Endodermal cell (in vitro differentiated cells): ENCODE measurements at places on chromosomes 6 and 20. TPM values are rescaled to one million over a fixed set of nuclear protein-coding genes. Genes with fewer than 3 reads are reported as not detected.

SNAP25 gene
- 0.11 and 0.29 TPM in 2 replicates for total RNA-seq

LIN28B gene
- total RNA-seq = 42.3 to 65.3 TPM (median 64.7 TPM) in 3 replicates

SOX18 gene
- total RNA-seq = 1.8 to 6.5 TPM (median 2.3 TPM) in 3 replicates

NRSN1 gene
- total RNA-seq = not detected in 3 replicates

LY6G5C gene
- total RNA-seq = 1.7 and 2.0 TPM in 2 replicates

CD93 gene
- not detected in 3 replicates for total RNA-seq

FLRT3 gene
- 90.0 and 112 TPM in 2 replicates for total RNA-seq

DNA sequence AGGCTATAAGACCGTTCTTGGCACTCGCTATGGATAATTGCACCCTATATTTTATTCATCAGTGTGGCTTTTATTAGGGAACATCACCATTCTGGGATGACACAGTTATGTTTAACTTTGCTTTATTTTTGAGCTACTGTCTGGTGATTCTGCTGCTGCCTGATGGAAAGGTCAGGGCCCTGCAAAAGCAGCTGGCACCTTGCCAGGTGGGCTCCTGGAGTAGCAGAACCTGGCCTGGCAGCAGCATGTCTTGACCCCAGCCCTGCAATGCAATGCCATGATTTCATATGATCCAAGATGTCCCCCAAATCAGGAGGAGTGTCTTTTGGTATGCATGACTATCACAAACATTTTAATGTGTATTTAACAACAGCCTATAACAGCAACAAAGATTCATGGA is 228.4 kb upstream of the RSPO3 start:
- H3K4me1 ChIP-seq = peaks cover 14% of the 10 kb centered on the region
- no peak overlapping the region for H3K27ac ChIP-seq
- no peaks in the 10 kb centered on the region for H3K36me3 ChIP-seq
- no peak for DNase-seq

DNA sequence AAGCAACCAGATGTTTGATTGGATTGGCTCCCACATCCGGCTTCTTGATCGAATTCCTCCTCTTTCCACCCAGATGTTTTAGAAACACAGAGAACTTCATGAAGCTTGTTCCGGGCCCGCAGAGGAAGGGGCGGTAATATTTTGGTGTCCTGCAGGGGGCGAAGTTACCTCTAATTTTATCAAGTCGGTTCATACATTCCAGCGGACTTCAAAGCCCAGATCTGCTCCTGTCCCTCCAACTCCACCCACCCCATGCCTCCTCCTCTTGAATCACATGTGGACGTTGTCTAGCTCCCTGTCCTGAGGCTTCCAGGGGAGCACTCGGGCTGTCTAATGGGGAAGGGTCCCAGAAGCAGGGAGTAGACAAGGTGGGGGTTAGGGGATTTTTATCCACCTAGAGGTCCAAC is 2.9 kb upstream of the BMP6 start:
- DNase-seq = peak; percentile 94
- no peaks in the 10 kb centered on the region for H3K36me3 ChIP-seq
- no peaks in the 10 kb centered on the region for H3K4me1 ChIP-seq
- H3K27ac ChIP-seq = no peak overlapping the region

GRCh38 chr6:132205946-132206345 is 195.3 kb downstream of the MOXD1 start:
- no peak overlapping the region for H3K4me3 ChIP-seq
- H3K36me3 ChIP-seq = no peaks in the 10 kb centered on the region
- no peaks in the 10 kb centered on the region for H3K4me1 ChIP-seq
- no peak for DNase-seq
- H3K27me3 ChIP-seq = no peaks in the 10 kb centered on the region

DNA sequence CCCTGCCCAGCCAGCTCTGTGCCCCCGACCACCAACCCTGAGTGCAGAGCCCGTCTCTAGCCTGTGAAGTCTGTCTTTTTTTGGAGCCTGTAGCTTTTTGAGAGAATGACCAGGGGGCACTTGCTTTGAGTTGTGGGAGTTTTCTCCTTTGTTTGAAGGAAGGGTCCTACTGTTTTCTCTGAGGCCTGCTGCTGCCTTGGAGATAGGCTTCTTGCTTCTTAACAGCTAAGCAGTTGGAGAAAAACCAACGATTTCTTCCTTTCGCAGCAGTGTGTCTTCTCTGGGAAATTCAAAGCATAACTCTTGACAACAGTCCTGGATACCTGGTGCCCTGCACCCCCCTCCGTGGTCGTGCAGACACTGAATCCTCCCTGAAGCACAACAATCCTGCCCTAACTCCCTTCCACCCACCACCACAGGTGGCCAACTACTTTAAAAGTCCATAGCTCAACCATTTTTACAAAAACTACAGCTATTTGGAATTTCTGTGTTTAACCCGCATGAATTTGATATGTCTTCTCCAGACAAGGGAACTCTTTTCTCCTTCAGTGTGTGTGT is 61.0 kb downstream of the FAM50B start:
- no peaks in the 10 kb centered on the region for H3K27me3 ChIP-seq
- no peak overlapping the region for H3K4me3 ChIP-seq
- peaks cover 17% of the 10 kb centered on the region for H3K4me1 ChIP-seq
- no peaks in the 10 kb centered on the region for H3K36me3 ChIP-seq
- DNase-seq = peak; percentile 30

- H3K27ac ChIP-seq = no peak overlapping the region
- H3K4me1 ChIP-seq = no peaks in the 10 kb centered on the region
- DNase-seq = no peak
- H3K4me3 ChIP-seq = no peak overlapping the region
- H3K36me3 ChIP-seq = peaks cover 28% of the 10 kb centered on the region
Measured at GRCh38 chr6:118953391-118953790, 18.4 kb upstream of the MCM9 start.

GRCh38 chr20:64241061-64241460 is 14.5 kb upstream of the PCMTD2 start:
- no peaks in the 10 kb centered on the region for H3K27me3 ChIP-seq
- H3K4me3 ChIP-seq = no peak overlapping the region
- H3K27ac ChIP-seq = no peak overlapping the region
- no peaks in the 10 kb centered on the region for H3K4me1 ChIP-seq

DNA sequence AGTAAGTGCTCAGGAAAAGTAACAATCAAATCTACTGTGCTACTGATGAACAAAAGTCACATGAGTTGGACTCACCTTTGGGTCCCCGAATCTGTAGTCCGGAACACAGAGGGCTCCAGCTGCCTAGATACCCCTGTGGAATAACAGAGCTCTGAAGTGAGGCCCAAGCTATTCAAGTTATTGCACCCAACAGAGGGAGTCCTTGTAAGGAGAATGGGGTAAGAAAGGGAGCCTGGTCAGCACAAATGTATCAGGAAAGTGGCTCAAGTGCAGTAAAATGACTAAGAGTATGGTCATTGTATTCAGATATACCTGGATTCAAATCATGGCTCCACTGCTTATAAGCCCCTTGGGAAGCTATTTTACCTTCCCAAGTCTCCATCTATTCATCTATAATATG is 20.9 kb downstream of the EDN1 start:
- H3K4me1 ChIP-seq = no peaks in the 10 kb centered on the region
- no peaks in the 10 kb centered on the region for H3K36me3 ChIP-seq
- no peak overlapping the region for H3K27ac ChIP-seq
- no peak overlapping the region for H3K4me3 ChIP-seq

GRCh38 chr6:19312241-19312978 is 524.8 kb upstream of the ID4 start:
- no peaks in the 10 kb centered on the region for H3K4me1 ChIP-seq
- H3K27ac ChIP-seq = peak overlapping the region; percentile 93
- no peaks in the 10 kb centered on the region for H3K27me3 ChIP-seq
- DNase-seq = peak; percentile 92

DNA sequence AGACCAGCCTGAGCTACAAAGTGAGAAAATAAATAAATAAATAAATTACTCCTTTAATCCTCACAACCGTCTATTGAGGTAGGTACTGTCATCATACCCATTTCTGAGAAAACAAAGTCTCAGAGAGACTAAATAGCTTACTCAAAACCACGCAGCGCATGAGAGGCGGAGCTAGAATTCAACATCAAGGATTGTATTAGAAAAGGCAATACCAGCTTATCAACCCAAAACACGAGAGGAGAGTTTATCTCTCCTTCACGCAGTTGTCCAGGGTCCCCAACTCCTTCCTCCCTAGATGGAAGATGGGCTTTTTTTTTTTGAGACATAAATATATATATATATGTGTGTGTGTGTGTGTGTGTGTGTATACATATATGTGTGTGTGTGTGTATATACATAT is 12.2 kb downstream of the HNF4A start:
- no peak for DNase-seq
- no peak overlapping the region for H3K27ac ChIP-seq
- H3K27me3 ChIP-seq = no peaks in the 10 kb centered on the region
- H3K36me3 ChIP-seq = no peaks in the 10 kb centered on the region
- H3K4me3 ChIP-seq = no peak overlapping the region

DNA sequence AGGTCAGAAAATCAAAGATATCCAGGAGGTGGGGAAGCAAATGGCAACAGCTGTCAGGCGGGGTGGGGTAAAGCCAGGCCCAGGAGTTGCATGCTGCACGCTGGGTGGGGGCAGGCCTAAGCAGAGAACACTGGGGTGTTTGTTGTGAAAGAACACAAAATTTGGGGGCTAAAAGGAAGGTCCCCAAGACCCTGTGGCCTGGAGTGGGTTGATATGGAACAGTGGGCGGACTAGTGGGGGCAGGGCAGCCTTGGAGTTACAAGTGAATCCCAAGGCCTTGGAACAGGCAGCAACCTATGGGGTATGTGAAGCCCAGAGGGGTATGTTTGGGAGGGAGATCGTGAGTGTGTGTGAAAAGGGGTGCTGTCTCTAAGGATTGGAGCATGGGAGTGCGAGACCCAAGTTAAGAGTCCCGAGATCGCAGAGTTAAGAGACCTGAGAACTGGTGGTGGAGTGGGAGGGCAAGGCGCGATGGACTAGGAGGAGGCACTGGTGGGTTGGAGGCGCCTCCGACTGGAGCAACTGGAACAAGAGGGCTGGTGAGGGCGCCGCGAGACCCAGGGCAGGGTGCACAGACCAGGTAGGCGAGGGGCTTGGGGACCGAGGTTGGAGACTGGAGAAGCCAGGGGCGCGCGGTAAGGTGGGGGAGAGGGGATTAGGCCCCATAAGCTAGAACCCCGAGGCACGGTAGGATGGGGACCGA is 658 bp downstream of the CUL7 start:
- H3K27ac ChIP-seq = peak overlapping the region; percentile 61
- DNase-seq = peak; percentile 77
- H3K4me1 ChIP-seq = peaks cover 3% of the 10 kb centered on the region
- H3K36me3 ChIP-seq = peaks cover 67% of the 10 kb centered on the region
- no peaks in the 10 kb centered on the region for H3K27me3 ChIP-seq

- no peaks in the 10 kb centered on the region for H3K27me3 ChIP-seq
- H3K36me3 ChIP-seq = no peaks in the 10 kb centered on the region
- no peak overlapping the region for H3K27ac ChIP-seq
- no peak for DNase-seq
Measured at GRCh38 chr6:135985471-135985870, 134.0 kb downstream of the PDE7B start.

DNA sequence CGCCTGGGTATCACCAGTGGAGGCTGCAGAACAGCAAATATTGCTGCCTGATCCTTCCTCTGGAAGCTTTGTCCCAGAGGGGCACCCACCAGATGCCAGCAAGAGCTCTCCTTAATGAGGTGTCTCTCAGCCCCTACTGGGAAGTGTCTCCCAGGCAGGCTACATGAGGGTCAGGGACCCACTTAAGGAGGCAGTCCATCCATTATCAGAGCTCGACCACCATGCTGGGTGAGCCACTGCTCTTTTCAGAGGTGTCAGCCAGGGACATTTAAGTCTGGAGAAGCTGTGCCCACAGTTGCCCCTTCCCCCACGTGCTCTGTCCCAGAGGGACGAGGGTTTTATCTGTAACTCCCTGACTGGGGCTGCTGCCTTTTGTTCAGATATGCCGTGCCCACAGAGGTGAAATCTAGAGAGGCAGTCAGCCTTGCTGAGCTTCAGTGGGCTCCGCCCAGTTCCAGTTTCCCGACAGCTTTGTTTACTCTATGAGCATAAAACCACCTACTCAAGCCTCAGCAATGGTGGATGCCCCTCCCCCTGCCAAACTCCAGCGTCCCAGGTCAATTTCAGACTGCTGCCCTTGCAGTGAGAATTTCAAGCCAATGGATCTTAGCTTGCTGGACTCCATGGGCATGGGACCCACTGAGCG is 25.9 kb upstream of the AIG1 start:
- H3K27me3 ChIP-seq = no peaks in the 10 kb centered on the region
- no peak for DNase-seq
- H3K4me3 ChIP-seq = no peak overlapping the region
- peaks cover 2% of the 10 kb centered on the region for H3K4me1 ChIP-seq
- H3K27ac ChIP-seq = no peak overlapping the region
- H3K36me3 ChIP-seq = no peaks in the 10 kb centered on the region

DNA sequence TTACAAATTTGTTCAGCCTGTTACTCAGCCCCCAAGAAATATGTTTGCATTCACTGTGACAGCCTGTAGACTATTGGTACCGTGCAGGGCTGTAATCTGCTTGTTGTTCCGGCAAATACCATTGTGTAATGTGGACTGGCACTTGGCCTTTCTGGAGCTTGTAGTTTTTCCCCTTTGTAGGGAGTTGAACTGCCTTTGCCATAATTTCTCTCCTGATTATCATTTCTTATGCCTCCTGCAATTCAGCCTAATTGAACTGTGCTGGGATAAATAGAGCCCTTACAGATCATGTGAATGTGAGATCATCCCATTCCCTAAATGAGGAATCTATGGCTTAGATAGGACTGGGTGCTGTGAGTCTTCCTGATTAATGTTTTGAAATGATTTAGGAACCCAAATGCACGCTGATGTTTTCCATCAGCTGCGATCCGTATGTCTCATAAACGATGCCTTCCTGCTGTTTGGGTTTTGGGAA is 185.1 kb downstream of the JARID2 start:
- H3K27me3 ChIP-seq = no peaks in the 10 kb centered on the region
- peak overlapping the region; percentile 25 for H3K4me3 ChIP-seq
- peaks cover 51% of the 10 kb centered on the region for H3K4me1 ChIP-seq
- peaks cover 5% of the 10 kb centered on the region for H3K36me3 ChIP-seq
- H3K27ac ChIP-seq = peak overlapping the region; percentile 2

GRCh38 chr6:73505142-73505541 is 15.7 kb downstream of the EEF1A1 start:
- no peaks in the 10 kb centered on the region for H3K4me1 ChIP-seq
- no peak overlapping the region for H3K4me3 ChIP-seq

DNA sequence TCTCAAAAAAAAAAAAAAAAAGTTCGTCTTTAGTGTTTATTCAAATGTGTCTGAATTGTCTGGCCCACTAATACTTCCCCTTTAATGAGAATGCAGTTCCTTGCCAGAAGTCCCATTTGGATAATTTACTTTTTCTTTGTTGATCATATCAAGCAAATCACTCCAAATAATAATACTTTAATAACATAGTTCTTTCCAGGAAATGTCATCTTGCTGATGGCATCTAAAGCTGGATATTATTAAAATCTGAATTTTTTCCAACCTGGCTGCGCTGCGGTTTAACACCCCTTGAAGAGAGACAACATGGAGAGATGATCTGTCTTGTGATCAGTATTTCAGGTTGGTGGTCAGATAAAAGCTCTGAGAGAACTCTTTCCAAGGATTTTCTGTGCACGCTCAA is 111.2 kb upstream of the CNKSR3 start:
- H3K36me3 ChIP-seq = no peaks in the 10 kb centered on the region
- no peak overlapping the region for H3K4me3 ChIP-seq
- DNase-seq = no peak
- no peak overlapping the region for H3K27ac ChIP-seq
